Activated naive CD8-positive, alpha-beta T cell treated with anti-CD3 and anti-CD28 coated beads, Interleukin-2, amount 10 ng/mL, durations not matched to agents 7 days and 5 days (primary cell): ENCODE measurements at places on chromosomes 6 and 20. TPM values are rescaled to one million over a fixed set of nuclear protein-coding genes. Genes with fewer than 3 reads are reported as not detected.

GRCh38 chr6:162602759-162603158 is 124.8 kb downstream of the PRKN start:
- no peaks in the 10 kb centered on the region for H3K4me1 ChIP-seq
- no peaks in the 10 kb centered on the region for H3K27me3 ChIP-seq
- H3K27ac ChIP-seq = no peak overlapping the region
- H3K36me3 ChIP-seq = no peaks in the 10 kb centered on the region
- no peak for DNase-seq

The DNAH8 gene
- total RNA-seq = 0.06 TPM

GRCh38 chr6:95248499-95248898 is 328.8 kb upstream of the MANEA start:
- no peaks in the 10 kb centered on the region for H3K36me3 ChIP-seq
- no peaks in the 10 kb centered on the region for H3K4me1 ChIP-seq
- H3K4me3 ChIP-seq = no peak overlapping the region
- DNase-seq = no peak
- no peak overlapping the region for H3K27ac ChIP-seq
- H3K27me3 ChIP-seq = no peaks in the 10 kb centered on the region

DNA sequence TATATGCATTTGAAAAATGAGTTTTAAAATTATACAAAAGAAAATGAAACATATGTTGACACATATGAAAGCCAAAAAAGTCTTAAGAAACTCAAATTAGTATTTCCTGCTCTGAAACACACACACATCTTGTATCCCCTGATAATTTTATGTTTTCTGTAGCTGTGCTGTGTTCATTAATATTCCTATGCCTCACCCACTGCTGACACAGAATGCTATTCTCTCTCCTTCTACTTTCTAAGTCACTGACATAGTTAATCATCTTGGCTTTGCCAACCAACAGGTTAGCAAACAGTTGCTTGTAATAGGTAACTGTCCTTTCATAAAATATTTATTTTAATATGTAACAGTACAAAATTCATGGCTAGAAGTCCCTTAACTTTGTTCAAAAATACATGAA is 140.7 kb downstream of the DST start:
- DNase-seq = no peak
- H3K4me3 ChIP-seq = no peak overlapping the region
- H3K27me3 ChIP-seq = peaks cover 8% of the 10 kb centered on the region

DNA sequence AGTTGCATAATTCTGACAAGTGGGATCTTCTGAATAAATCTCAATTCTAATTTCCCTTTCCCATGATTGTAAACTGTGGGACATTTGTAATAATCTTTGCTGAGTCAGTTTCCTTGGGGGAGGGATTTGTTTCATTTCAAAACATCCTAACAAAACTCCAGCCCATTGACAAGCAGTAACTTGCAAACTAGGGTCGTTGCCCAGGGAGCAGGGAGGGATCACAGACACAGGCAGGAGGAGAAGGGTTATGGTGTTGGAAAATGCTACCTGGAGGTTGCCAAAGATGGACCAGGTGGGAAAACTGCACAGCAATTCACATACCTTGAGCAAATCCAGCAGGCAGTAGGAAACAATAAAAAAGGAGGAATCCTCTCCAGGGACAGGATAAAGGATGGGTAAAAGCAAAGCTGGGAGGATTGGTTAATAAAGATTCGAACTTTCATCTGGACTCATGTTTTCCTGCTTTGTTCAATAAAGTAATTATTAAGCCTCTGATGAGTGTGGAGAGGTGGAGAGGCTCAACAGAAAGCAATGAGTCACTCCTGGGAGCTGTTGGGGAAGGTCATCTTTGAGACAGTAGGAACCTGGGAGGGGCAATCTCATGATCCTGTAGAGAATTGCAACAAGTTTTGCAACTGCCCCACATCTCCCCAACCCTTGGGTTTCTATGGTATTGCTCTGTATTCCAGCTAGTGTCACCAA is 87.3 kb upstream of the AKIRIN2 start:
- no peak overlapping the region for H3K4me3 ChIP-seq
- DNase-seq = no peak
- peaks cover 27% of the 10 kb centered on the region for H3K27me3 ChIP-seq
- no peaks in the 10 kb centered on the region for H3K36me3 ChIP-seq
- no peak overlapping the region for H3K27ac ChIP-seq

GRCh38 chr20:4546342-4546741 is 175.4 kb upstream of the PRND start:
- no peak overlapping the region for H3K4me3 ChIP-seq
- H3K27me3 ChIP-seq = peaks cover 35% of the 10 kb centered on the region
- H3K27ac ChIP-seq = no peak overlapping the region
- no peaks in the 10 kb centered on the region for H3K36me3 ChIP-seq
- no peak for DNase-seq

DNA sequence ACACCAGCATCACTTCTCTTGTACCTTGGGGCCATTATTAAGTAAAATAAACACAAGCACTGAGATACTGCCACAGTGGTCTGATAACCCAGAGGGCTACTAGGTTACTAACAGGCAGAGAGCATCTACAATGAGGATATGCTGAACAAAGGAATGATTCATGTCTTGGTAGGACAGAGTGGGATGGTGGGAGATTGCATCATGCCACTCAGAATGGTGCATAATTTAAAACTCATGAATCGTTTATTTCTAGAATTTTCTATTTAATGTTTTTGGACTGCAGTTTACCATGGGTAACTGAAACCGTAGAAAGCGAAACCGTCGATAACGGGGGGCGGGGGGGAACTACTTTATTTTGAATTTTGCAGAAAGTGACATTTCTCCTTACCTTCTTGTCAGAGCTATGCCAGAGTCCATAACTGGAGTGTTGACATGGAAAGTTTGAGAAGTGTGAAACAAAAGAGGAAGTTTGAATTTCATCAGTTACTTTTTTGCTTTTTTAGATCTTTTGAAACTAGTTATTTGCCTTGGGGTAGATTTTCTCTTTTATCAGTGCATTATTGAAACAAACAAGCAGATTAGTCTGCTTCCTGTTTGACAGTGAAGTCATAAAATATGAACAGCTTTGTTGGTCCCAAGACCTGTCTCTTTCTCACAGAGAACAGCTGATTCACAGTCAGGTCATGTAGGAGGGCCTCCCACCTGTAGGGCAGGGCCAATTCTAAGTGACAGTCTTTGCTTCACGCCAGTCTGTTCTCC is 124.9 kb downstream of the KLHL32 start:
- no peak for DNase-seq
- peaks cover 8% of the 10 kb centered on the region for H3K4me1 ChIP-seq
- H3K27me3 ChIP-seq = no peaks in the 10 kb centered on the region

DNA sequence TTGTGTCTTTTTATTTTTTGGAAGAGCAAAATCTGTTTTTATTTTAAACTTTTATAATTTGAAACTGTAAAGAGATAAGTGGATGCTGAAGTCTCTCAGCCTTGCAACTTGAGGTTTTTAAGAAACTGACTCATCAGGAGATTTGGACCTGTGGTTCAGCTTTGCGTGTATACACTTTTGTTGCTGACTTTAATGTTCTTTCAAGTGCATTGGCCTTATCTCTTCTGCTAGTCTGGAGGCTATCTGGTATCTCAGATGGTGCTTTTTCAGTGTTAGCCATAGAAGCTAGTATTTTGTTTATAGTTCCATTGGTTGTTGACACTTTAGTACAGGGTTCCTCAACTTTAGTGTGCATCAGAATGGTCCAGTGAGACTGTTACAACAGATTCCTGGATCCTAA is 504.0 kb upstream of the SPTLC3 start:
- no peaks in the 10 kb centered on the region for H3K4me1 ChIP-seq
- no peak overlapping the region for H3K27ac ChIP-seq
- no peaks in the 10 kb centered on the region for H3K36me3 ChIP-seq
- no peaks in the 10 kb centered on the region for H3K27me3 ChIP-seq

The HLA-A gene
- 2,035 TPM for total RNA-seq

The FAM209B gene
- 1.1 TPM for total RNA-seq

- DNase-seq = no peak
- peaks cover 10% of the 10 kb centered on the region for H3K27me3 ChIP-seq
- no peaks in the 10 kb centered on the region for H3K36me3 ChIP-seq
- no peak overlapping the region for H3K27ac ChIP-seq
- no peaks in the 10 kb centered on the region for H3K4me1 ChIP-seq
- H3K4me3 ChIP-seq = no peak overlapping the region
Measured at GRCh38 chr20:63819224-63819921, 11.7 kb downstream of the ZBTB46 start.

The TRDN gene
- total RNA-seq = not detected

GRCh38 chr6:40817369-40817768 is 221.7 kb downstream of the UNC5CL start:
- no peaks in the 10 kb centered on the region for H3K4me1 ChIP-seq
- no peak overlapping the region for H3K27ac ChIP-seq
- no peak overlapping the region for H3K4me3 ChIP-seq
- no peak for DNase-seq

- H3K36me3 ChIP-seq = no peaks in the 10 kb centered on the region
- DNase-seq = no peak
- no peak overlapping the region for H3K27ac ChIP-seq
- no peak overlapping the region for H3K4me3 ChIP-seq
- H3K4me1 ChIP-seq = no peaks in the 10 kb centered on the region
- no peaks in the 10 kb centered on the region for H3K27me3 ChIP-seq
Measured at GRCh38 chr6:112909781-112910180, 562.7 kb downstream of the RFPL4B start.

- no peaks in the 10 kb centered on the region for H3K36me3 ChIP-seq
- no peaks in the 10 kb centered on the region for H3K4me1 ChIP-seq
Measured at GRCh38 chr20:47133809-47134456, 222.6 kb downstream of the ZMYND8 start.

GRCh38 chr20:41098703-41099250 is 38.6 kb upstream of the PLCG1 start:
- H3K4me3 ChIP-seq = no peak overlapping the region
- H3K4me1 ChIP-seq = peaks cover 7% of the 10 kb centered on the region
- no peaks in the 10 kb centered on the region for H3K27me3 ChIP-seq
- H3K36me3 ChIP-seq = peaks cover 31% of the 10 kb centered on the region
